ENCODE measurements at places on chromosomes 5 and 9.

DNA sequence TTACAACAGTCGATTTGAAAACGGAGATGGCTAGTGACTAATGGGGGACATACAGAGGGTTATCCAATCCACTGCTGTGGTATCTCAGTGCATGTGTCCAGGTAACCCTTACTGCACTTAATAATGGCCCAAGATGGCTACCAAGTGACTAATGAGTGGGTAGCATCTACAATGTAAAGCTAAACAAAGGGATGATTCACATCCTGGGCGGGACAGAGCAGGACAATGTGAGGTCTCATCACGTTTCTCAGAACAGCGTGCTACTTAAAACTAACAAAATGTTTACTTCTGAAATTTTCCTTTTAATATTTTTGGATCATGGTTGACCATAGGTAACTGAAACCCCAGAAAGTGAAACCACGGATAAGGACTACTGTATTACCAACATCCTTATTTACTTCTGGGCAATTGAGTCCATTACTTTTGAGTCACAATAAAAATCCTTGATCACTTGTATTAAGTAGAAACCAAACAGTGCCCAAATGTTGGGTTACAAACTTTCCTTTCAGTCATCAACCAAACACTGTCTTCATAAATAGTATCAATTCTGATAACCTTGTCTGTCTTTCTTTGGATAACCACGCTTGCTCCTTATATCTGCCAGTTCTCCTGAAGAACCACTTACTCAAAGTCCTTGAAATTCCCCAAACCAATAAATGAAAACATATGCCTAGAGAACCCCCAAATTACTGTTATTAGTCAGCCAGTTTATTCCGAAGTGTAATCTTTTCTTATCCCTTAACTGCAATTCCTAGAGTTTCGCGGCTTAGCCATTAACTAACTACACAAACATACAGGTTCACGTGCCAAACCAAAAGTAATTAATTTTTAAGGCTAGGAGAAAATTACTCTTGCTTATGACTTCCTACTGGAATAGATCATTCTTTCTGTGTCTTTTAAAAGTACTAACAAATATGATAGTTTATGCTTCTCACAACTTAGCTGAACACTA, 59.7 kb downstream of the ELL2 start:
- no peak for DNase-seq

DNA sequence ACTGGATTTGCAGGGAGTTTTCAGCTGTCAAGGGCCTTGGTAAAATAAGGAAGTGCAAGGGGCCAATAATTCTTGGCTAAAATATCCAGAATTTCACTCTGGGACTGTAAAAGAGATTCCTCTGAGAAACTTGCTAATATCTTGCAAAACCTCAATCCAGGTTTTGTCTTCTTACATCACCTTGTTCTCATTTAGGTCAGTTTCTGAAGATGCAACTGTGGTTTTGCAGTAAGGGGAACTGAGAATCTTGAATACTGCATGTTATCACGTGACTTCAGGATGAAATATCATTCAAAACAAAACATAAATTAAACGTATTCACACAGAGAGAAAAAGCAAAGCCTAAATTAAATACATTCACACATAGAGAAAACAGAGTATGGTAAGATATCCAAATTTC, 35.0 kb upstream of the RIC1 start:
- no peak for DNase-seq

DNA sequence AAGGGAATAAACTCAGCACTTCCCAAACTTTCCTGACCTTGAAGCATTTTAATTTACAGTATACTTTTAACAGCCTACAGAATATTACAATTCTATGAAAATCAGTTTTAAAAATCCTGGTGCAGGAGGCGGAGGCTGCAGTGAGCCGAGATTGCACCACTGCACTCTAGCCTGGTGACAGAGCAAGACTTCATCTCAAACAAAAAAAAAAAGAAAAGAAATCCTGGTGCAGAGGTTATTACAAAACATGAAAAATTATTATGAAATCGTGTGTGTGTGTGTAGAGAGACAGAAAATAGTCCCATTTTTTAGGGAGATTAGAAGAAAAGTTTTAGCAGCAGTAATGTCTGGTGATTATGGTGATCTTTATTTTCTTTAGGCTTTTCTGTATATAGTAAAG, 26.9 kb downstream of the GOLPH3 start:
- peak; percentile 57 for DNase-seq

- no peak for DNase-seq
Measured at GRCh38 chr9:88833946-88834345, 157.3 kb upstream of the S1PR3 start.

DNA sequence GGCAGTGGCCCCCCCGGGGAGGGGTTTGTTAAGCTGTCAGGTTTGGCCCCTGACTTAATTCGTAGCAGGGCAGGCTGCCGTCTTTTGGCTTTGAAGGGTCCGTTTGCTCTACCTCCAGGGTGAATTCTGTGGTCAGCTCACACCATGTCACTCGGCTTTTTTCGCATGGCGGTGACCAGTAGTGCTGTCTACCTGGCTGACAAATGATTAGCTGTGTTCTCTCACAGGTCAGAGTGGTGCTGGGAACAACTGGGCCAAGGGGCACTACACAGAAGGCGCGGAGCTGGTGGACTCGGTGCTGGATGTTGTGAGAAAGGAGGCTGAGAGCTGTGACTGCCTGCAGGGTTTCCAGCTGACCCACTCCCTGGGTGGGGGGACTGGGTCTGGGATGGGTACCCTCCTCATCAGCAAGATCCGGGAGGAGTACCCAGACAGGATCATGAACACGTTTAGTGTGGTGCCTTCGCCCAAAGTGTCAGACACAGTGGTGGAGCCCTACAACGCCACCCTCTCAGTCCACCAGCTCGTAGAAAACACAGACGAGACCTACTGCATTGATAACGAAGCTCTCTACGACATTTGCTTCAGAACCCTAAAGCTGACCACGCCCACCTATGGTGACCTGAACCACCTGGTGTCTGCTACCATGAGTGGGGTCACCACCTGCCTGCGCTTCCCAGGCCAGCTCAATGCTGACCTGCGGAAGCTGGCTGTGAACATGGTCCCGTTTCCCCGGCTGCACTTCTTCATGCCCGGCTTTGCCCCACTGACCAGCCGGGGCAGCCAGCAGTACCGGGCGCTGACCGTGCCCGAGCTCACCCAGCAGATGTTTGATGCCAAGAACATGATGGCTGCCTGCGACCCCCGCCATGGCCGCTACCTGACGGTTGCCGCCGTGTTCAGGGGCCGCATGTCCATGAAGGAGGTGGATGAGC, 1.4 kb downstream of the TUBB4B start:
- DNase-seq: no peak

DNA sequence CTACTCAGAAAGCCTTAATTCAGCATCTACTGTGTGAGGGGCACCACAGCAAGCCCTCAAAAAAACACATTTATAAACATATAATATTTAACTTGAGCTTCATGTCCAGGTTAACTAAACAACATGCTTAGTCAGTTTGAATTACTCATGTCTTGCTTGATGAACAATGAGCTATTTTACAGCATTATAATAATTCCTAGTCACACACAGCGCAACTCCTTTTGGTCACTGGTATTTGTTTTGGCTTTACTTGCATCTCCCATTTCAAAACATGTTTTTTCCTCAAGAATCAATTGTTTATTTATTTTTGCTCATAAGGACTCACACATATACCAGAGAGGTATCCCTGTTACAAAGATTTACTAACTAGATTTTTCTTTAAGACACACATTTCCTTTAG, 616.7 kb upstream of the DAB2 start:
- DNase-seq: no peak

GRCh38 chr5:16179511-16179935, at the start of gene MARCHF11:
MARCHF11 (minus strand) TSS chr5:16179791; CDS start chr5:16179575, 216 bp downstream.
- DNase-seq: no peak

DNA sequence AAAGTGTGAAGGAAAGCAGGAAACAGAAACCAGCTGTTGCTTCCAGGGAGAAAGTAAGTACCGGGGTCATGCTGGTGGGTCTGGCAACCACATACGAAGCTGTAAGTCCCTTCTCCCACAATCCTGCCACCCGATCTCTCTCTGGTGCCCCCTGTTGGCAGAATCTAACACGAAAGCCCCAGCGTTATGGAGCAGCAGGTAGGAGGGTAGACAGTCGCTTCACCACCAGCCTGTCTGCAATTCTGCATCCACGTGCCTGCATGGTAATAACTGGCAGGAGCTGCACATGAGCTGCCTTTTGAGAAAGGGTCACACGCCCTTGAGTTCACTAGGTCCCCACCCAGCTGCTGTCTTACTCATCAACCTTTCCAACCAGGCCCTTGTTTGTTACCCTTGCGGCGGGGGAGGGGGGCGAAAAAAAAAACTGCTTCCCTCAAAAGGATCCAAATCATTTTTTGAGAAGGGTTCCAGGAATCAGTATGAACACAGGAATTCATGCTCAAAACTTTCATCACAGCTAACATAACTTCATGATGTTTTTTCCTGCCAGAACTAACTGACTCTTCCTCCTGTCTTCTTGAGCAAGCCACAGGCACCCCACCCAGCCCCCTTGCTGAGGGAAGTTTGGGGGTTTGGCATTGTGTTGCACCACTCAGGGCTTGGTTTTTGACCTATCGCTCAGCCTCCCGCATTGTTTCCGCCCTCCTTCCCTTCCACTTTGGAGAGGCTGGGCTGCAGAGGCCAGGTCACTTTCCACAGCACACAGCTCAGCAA, 19.6 kb upstream of the TMEM252 start:
- peak; percentile 97 for DNase-seq

GRCh38 chr9:86695910-86696424, 251.3 kb downstream of the GAS1 start:
- peak; percentile 51 for DNase-seq

- DNase-seq: no peak
Measured at GRCh38 chr5:74446725-74447241, 193.7 kb downstream of the ENC1 start.

- no peak for DNase-seq
Measured at GRCh38 chr9:130454812-130455325, 10.1 kb downstream of the ASS1 start.

All from cardiac muscle cell (in vitro differentiated cells and primary cell).